ENCODE measurements at places on chromosomes 3 and 15.
A peak's percentile ranks its signal among the peaks of the same experiment; 100 is the strongest.

- no peak for DNase-seq
Observed at GRCh38 chr3:46269556-46269955, 27.3 kb downstream of the CCR3 start.

DNA sequence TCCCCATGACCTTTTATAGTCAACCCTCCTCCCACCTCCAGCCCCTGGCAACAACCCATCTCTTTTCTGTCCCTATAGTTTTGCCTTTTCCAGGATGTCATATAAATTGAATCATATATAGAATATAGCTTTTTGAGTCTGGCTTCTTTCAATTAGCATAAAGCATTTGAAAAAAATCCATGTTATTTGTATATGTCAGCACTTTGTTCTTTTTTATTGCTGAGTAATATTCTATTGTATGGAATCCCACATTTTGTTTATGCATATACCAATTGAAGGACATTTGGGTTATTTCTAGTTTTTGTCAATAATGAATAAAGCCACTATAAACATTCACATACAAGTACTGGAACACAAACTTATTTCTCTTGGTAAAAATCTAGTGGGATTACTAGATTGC, 58.0 kb upstream of the SSR3 start:
- no peak for DNase-seq

DNA sequence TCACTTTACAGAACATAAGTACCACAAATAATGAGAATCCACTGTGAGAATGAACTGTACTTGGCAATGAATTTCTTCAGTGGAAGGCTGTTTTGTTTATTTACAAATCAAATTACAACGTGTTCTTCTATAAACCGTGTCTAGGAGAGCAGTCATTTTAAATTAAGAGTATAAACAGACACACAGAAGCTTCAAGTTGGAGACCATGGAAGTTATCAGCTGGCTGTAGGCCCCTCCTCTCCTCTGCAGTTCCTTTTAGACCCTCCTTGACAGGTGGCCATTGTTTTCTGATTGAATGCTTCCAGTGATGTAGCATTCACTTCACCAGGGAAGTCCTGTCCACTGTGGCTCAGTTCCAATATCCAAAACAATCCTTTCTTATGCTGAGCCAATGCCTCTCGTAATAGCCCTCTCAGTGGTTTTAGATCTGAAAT, 7.3 kb upstream of the MAPK6 start:
- peak; percentile 31 for DNase-seq

DNA sequence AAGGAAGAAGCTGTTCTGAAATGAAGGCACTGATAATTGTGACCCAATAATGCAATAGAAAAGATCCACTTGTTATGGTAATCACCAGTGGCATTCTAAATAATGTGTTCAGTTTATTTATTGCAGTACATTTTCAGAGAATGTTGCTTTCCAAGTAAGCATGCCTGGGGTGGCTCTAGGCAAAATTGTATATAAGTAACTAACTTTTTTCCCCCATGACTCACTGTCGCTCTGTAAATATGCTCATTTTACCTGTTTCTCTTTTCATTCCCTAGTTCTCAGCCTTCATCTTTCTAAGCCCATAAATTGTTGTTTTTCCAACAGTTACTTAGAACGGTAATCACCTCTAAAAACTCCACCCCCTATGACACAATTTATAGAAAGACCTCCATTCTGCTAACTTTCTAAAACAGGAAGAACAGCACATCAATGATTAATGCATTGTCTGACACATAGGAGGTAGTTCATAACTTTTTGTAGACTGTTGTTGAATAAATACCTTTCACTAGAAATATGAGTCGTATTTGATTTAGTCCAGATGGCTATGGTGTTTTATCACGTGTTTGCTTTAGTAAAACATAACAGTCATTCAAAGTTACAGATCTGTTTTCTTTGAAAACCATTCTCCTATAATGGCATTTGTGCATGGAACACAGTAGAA, 143.1 kb downstream of the LSAMP start:
- DNase-seq, result no peak
